Activated CD8-positive, alpha-beta T cell treated with anti-CD3 and anti-CD28 coated beads for 36 hours (primary cell): ENCODE measurements at places on chromosomes 1 and 21. TPM values are rescaled to one million over a fixed set of nuclear protein-coding genes. Genes with fewer than 3 reads are reported as not detected.

Gene AMY2A
- not detected for total RNA-seq

Gene SCCPDH
- 39.4 TPM for total RNA-seq

Gene TTLL10
- total RNA-seq = not detected

Gene MAEL
- not detected for total RNA-seq

Gene PRKAB2
- 5.8 TPM for total RNA-seq

Gene LMNA
- total RNA-seq = 56.6 TPM

Gene PGLYRP3
- not detected for total RNA-seq

Gene RAP1A
- total RNA-seq = 197 TPM

DNA sequence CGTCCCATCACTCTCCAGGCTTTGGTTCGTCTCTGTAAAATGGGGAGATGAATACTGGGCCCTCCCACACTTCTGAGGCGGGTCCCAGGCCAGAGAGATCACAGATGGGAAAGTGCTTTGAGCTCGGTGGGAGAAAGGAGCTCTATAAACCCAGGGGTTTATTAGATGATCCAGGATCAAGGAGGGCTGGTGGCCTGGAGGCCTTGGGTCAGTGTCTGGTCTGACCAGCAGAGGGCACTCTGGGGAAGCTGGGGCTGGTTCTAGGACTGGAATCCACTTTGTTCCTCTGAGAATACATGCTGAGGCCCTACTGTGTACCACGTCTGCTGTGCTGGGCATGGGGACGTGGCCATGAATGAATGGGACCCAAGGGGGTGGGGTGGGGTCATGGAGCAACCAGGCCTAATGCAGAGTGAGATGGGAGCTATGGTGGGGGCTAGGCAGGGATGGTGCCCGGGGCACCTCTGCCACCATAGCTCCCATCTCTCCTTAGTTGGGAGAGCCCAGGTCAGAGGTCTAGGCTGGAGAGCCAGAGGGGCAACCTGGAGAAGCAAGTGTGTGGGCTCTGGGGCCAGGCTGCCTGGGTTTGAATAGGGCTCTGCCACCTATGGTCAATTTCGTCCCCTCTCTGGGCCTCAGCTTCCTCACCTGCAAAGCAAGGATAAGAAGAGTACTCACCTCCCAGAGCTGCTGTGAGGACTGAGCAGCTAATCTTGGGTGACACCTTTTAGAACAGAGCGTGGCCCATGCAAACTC, 9.0 kb upstream of the FAM131C start:
- DNase-seq = peak; percentile 78

- no peak for DNase-seq
These were observed 19.0 kb upstream of the PRSS38 start for GRCh38 chr1:227796359-227796915.

- DNase-seq = no peak
These were observed 18.7 kb upstream of the PTGFR start for GRCh38 chr1:78471890-78472620.

- no peak for DNase-seq
These were observed 110.1 kb downstream of the OLFML2B start for GRCh38 chr1:161913482-161914140.

DNA sequence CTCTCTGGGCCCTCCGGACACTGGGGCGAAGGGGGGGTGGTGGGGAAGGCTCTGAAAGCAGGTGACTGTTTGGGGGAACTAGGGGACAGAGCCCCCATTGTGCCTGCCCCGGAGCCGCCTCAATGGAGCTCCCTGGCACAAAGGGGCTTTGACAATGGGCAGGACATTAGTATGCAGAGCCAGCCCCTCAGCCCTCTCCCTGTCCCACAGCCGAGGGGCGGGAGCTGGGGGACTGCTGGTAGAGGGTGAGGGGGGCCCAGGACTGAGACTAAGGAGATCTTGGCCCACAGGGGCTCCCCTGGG, 7.8 kb downstream of the KCNJ10 start:
- no peak for DNase-seq

DNA sequence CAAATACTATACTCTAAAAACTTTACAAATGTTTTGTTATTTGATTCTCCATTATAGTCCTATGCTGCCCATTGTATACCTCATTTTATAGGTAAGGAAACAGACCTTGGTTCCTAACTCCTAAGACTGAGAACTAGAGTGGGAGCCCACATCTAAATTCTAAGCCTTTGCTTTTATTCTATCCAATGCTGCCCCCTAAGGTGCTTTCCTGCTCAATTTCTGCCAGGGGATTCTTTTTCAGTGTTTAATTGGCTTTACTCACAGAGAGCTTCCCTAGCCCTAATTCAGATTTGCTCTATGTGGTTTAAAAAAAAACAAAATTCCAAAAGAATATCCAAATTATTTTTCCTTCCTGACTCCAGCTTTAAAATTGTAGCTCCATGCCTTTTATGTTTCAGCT, 64.5 kb downstream of the KIF14 start:
- DNase-seq = no peak

DNA sequence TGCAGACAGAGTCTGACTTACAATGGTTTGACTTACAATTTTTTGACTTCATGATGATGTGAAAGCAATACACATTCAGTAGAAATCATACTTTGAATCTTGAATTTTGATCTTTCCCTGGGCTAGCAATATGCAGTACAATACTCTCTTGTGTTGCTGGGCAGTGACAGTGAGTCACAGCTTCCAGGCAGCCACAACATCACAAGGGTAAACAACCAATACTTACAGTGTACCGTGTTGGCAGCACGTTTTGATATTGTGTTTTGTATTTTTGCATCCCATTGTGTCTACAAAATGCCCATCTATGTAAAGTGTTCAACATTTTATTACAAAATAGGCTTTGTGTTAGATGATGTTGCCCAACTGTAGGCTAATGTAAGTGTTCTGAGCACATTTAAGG, 150.9 kb downstream of the NTMT2 start:
- no peak for DNase-seq

- DNase-seq = no peak
These were observed 163.3 kb downstream of the TM2D1 start for GRCh38 chr1:61561666-61562065.

- no peak for DNase-seq
These were observed 64.3 kb upstream of the VTCN1 start for GRCh38 chr1:117275055-117275454.

DNA sequence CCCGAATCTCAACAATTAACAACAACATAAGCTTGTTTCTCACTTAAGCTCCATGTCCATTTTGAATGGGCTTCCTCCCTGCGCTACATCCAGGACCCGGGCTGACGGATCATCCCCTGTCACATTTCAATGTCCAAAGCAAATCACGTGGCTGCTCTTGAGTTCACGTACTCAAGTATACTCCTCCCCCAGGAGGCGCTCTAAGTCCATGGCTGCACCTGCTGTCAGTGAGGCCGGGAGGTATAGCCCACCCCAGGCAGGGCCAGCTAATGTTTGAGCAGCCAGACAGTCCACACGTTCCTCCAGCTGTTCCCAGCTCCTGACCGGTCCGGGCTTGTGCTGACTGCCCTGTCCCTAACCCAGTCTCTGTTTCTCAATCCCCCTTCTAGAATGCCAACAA, 220.8 kb downstream of the SLC35F3 start:
- DNase-seq = peak; percentile 75

DNA sequence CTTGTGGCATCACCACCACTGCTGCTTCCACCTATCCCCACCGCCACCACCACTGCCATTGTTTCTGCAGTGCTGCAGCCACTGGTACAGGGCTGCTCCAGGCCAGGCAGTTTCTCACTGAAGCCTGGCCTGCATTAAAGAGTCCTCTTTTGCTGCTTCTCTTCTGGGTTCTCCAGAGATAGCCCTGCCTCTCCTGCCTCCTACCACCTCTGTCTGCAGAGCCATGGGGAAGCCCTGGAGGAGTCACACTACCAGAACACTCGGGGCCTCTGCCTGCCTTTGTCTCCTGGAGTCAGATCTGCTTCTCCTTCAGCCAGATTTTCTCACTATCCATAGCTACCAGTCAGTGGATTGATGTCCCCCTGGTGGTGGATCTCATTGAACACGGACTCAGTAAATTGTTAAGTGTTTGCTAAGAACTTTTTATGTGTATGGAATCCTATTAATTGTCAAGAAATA, 37.7 kb upstream of the DDAH1 start:
- DNase-seq = peak; percentile 15

GRCh38 chr1:207920444-207921021, 9.6 kb upstream of the CD34 start:
- no peak for DNase-seq
